ENCODE measurements at places on chromosomes 11 and 22. TPM values are rescaled to one million over a fixed set of nuclear protein-coding genes. Genes with fewer than 3 reads are reported as not detected.

DNA sequence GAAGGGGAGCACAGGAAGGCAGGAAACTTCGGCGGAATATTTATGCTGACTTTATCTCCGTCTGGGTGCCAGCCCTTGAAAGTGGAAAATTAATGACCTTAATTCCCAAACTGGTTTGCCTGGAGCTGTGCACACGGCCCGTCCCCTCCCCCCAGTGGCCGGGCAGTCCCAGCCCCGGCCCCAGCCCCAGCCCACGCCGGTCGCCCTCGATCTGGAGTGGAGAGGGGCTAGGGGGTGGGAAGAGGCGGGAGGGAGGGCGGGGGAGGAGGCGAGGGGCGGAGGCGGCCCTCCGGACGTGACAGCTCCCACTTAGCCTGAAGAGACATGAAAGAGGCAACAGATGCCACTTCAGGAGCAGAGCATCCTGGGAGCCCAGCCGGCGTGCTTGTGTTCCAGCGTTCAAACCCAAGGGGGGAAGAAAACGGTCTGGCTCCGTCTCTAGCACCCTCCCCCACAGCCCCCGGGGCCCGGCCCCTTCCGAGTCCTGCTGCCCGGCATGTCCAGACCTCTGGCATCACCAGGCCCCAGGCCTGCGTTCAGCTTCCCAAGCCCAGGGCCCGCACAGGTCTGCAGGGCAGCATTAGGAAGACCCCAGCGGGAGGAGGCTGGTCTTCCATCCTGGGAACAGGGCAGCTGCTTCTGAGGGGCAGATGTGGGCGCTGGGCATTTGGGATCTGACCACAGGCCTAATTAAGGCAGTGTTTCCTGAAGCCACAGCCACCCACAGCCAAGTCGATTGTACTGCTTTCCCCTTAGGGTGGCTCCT lies 20.0 kb upstream of the LMO1 start:
- no peak for DNase-seq

- DNase-seq = peak; percentile 33
Measured at GRCh38 chr11:62402226-62402959, 16.4 kb upstream of the SCGB1A1 start.

GRCh38 chr11:117859488-117860112 lies 16.9 kb downstream of the FXYD6 start:
- no peak for DNase-seq

Gene NCAM1
- 11.2 TPM for total RNA-seq

GRCh38 chr11:73307323-73308002 lies 613 bp upstream of the ARHGEF17 start:
- peak; percentile 98 for DNase-seq

- DNase-seq = no peak
Measured at GRCh38 chr11:96567176-96567575, 177.4 kb downstream of the JRKL start.

GRCh38 chr11:87778357-87778756 lies 396.9 kb downstream of the RAB38 start:
- no peak for DNase-seq

DNA sequence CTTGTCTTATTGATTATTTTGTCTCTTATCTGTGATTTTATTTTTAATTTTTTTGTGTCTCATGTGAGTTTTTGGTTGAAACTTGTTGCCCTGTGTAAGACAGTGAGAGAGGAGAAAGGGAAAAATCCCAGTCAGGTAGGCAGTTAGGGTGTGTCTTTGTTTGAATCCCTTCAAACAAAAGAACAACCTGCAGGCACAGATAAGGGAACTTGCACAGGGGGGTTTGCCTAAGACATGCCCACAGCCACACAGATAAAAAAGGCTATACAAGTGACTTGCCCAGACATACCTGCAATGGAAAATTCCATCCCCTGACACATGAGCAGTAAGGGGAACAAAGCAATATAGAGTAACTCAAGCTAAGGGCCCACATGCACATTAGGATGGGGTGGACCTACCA lies 127.8 kb upstream of the PLET1 start:
- DNase-seq = no peak

GRCh38 chr22:20016734-20017621 lies at the start of gene ARVCF:
ARVCF (minus strand) TSS chr22:20016823; CDS start chr22:19990794, 26,029 bp downstream.
- DNase-seq = peak; percentile 88

GRCh38 chr22:45769569-45770210 lies 98.1 kb downstream of the ATXN10 start:
- no peak for DNase-seq

Gene MYRF
- 1.9 TPM for total RNA-seq

Gene SLC1A2
- total RNA-seq = 0.57 TPM

Gene GLYAT
- total RNA-seq = not detected

- no peak for DNase-seq
Measured at GRCh38 chr11:85698195-85698594, 12.2 kb upstream of the CCDC89 start.

DNA sequence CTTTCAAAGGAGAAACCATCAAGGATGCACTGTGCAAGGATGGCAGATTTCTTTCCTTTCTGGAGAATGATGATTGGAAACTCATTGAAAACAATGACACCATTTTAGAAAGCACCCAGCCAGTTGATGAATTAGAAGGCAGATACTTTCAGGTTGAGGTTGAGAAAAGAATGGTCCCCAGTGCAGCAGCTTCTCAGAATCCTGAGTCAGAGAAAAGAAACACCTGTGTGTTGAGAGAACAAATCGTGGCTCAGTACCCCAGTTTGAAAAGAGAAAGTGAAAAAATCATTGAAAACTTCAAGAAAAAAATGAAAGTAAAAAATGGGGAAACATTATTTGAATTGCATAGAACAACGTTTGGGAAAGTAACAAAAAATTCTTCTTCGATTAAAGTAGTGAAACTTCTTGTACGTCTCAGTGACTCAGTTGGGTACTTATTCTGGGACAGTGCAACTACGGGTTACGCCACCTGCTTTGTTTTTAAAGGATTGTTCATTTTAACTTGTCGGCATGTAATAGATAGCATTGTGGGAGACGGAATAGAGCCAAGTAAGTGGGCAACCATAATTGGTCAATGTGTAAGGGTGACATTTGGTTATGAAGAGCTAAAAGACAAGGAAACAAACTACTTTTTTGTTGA lies 9.8 kb downstream of the FAM111A start:
- no peak for DNase-seq

DNA sequence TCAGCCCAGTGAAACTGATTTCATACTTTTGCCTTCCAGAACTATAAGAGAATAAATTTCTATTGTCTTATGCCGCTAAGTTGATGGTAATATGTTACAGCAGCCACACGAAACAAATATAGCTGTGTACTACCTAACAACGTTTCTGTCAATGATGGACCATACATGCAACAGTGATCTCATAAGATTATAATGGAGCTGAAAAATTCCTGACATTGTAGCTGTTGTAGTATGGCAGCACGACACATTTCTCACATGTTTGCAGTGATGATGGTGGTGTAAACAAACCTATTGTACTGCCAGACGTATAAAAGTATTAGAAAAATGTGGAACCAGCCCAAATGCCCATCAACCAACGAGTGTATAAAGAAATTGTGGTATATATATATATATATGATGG lies 5.8 kb upstream of the SLC5A1 start:
- no peak for DNase-seq

Measured in MG63 (cell line).